ENCODE measurements at places on chromosomes 2 and 18.

DNA sequence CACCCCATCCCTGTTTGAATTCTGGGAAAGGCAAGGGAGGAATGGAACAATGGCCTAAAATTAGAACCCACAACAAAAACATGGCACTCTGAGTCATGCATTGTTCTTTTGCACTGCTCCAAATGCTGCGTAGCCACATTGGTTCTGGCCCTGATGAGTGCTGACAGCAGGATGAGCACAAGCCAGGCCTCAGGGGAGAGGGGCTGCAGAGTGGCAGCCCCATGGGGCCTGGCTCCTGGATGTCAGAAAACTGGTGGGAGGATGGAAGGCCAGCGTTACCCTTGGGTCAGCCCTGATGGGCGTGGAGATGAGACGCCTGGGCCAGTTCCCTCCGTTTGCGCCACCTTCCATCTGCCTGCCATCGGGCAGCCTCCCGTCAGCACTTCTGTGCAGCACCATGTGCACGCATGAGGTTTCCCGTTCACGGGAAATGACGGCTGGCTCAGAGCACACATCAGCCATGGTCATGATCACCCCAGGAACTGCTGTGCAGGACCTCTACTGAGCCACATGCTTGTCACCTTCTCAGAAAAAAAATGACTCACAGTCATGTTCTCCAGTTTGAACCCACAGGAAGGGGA is 65.6 kb downstream of the CYP26B1 start:
- DNase-seq = no peak

GRCh38 chr2:37342591-37343220 is 1.7 kb upstream of the QPCT start:
- no peak for DNase-seq

DNA sequence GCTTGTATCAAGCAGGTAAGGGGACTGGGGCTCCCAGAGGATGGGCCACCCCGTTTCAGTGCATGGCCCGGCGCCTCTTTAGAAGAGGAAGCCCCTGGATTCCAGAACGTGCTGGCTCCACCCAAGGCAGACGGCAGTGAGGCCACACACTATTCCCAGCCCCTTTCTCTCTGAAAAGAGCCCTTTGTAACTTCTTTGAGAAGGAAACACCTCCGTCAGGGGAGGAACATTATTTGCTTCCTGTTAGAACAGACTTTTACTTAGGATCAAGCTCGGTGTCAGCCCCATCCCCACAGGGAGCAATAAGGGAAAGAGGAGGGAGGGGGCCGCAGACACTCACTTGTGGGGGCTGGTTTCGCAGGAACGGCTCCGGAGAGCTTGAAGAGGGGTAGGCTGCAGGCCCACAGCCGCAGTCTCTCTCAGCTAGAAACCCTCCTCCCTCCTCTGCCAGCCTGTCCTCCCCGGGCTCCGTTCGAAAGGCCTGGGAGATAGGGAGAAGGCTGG is 49.6 kb upstream of the RMDN2 start:
- no peak for DNase-seq

- no peak for DNase-seq
These were observed 462.6 kb downstream of the SLC4A3 start for GRCh38 chr2:220090050-220090449.

DNA sequence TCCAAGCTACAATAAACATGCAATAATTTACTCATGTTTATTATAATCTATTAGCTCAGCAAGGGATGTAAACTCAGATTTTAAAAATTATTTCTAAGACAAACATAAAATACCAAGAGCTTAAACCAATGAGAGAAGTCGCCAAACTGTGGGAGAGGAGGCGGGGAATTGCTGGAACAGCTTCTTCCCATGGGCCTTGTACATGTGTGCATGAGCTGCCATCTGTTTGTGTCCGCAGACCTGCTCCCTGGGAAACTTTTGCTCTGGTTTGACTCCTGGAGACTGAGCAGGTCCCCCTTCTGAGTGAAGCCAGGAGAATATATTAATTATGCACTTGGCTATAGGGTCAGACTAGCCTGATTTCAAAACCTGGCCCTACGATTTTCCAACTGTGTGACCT is 655.9 kb upstream of the SOX11 start:
- no peak for DNase-seq

Data from stimulated activated CD8-positive, alpha-beta memory T cell treated with anti-CD3 and anti-CD28 coated beads, Interleukin-7, amount 100 ng/mL, for 24 hours (primary cell).